ENCODE measurements at places on chromosomes 5 and 9.

- DNase-seq, result no peak
These were observed 470 bp upstream of the SLC22A5 start for GRCh38 chr5:132369007-132369473.

DNA sequence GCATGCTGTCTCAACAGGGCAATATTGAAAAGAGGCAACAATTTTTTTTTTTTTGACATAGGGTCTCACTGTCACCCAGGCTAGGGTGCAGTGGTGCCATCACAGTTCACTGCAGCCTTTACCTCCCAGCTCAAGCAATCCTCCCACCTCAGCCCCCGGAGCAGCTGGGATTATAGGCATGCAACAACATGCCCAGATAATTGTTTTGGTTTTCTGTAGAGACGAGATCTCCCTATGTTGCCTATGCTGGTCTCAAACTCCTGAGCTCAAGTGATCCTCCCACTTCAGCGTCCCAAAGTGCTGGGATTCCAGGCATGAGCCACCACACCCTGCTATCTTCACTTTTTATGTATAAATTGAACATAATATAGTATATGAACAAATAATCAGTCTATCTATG, 47.6 kb downstream of the PRELID2 start:
- DNase-seq, result no peak

DNA sequence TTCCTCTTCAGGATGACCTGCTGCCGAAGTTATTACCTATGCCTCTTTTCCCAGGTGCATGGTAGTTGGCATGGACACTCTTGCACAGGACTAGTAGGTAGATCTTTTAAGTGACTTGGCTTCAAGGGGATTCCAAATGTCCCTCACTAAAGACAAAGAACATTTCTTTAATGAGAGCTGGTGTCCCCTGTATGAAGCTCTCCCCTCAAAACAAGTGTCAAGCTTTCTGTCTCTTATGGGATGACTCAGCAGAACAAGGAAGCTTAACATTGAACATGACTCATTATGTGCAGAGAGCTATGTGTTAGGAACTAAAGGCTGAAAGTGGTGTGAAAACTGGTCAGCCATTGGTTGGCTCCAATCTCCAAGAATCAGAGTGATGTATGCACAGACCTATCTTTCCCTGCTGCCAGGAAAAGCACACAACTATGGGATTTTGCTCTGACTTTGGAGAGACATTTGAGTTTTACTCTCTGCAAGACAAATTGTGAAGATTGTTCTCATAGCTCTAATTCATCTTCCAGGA, 120.5 kb downstream of the PRDM6 start:
- DNase-seq, result no peak

- no peak for DNase-seq
These were observed 36.2 kb downstream of the SECISBP2 start for GRCh38 chr9:89354471-89354870.

GRCh38 chr5:68494771-68495170, 279.2 kb downstream of the PIK3R1 start:
- DNase-seq, result no peak

DNA sequence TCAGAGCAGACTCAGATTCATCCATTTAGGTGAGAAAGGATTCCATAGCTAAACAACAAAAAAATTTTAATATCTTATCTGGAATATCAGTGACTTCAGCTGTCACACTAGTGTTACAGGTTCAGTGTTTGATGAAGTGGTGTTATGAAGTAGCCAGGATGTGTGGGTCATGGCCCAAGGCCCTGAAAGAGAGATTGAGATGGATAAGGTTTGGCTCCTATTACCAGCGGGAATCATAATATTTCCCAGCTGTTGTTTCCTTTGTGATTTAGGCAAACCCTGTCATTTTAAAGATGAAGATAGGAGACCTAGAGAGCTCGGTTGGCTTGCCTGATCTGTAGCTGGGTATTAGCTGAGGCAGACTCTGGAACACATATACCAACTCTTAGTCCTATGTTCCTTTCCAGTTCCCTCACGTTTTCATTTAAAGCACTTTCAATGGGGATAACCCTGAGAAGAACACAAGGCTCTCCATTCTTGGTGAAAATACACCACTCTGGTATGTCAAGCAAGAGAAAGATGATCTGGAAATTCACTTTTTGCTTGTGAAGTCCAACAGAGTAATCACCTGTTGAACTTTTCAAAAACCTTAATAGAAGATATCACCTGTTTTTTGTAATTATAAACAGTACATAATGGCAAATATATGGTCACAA, 54.8 kb downstream of the SV2C start:
- DNase-seq, result no peak

GRCh38 chr9:38057416-38058195, 11.4 kb downstream of the SHB start:
- no peak for DNase-seq

DNA sequence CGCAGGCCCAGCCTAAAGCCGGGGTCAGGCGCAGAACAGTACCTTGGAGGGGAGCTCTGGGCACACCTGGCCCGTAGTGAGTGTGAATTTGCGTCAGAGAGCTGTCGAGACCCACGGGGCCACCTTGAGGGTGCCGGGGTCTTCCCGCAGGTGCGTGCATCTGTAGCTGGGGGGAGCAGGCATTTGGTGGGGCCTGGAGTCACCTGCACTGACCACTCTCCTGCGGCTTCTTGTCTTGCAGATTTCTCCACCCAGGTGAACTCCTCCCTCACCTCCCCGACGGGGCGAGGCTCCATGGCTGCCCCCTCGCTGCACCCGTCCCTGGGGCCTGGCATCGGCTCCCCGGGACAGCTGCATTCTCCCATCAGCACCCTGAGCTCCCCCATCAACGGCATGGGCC, 75.1 kb downstream of the RXRA start:
- DNase-seq, result no peak

- DNase-seq, result no peak
These were observed 30.7 kb downstream of the EFNA5 start for GRCh38 chr5:107639990-107640389.

GRCh38 chr5:142096382-142096781, 12.2 kb upstream of the NDFIP1 start:
- DNase-seq, result no peak

DNA sequence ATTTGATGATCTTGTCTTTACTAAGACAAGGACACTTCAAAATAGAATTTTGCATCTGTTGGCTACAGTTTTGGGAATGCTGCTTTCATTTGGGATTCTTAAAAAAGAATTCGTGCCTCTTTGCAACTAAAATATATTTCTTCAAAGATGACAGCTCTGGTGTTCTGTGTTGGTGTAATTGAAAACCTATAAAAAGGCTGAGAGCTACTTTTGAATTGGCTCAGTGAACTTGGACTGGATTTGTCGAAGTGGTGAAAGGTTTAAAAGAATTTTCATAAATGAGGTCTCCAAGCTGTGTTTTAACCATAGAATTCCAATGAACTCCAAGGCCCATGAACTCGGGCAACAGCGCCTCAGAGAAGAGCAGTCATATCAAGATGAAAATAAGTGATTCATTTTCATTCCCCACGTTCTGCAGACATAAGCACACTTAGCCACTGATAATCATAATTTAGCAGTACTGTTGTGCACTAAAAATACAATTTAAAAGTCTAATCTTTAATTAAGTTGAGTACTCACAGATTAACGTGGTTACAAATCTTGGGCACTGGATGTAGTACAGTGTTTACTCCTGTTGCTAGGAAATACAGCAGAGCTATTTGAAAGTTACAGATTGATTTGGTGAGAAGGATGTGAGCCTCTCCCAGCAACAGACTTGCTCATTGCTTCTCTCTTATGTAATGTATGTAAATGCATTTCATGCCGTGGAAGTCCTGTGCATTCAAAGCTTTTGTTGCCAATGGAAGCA, 10.9 kb downstream of the SNCAIP start:
- no peak for DNase-seq

DNA sequence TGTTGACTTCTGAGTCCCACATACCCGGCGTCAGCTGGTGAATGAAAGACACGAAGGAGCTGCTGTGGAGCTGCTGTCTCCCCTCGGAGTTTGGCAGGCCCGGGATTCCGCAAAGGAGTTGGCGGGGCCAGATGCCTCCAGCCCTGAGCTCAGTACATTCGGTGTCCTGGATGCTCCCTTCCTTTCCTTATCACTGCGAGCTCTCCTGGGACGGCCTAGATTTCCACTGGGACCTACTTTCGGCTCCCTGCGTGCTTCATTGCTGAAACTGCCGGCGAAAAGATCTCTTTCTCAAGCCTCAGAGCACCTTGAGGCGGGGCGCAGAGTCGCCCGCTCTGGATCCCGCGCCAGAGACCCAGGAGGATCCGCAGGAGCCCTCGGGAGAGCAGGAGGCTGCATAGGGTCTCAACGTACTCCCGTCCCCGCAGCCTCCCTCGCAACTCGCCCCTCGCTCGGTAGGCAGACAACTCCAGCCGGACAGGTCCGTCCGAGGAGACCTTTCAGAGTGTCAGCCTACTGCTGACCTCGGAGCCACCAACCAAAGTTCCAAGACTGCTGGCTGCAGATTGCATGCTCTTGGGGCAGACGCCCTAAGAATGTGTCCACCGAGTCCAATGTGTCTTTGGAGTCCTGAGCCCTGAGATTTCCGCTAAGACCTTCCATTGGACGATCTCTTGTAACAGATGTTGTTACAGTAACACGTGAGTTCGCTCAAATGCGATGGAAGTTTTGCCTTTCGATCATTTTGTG, 6.1 kb downstream of the ANXA2R start:
- DNase-seq, result no peak
